Stimulated activated CD8-positive, alpha-beta memory T cell treated with anti-CD3 and anti-CD28 coated beads, Interleukin-2, amount 100 ng/mL, for 1 hour (primary cell): ENCODE measurements at places on chromosomes 1 and 21.

DNA sequence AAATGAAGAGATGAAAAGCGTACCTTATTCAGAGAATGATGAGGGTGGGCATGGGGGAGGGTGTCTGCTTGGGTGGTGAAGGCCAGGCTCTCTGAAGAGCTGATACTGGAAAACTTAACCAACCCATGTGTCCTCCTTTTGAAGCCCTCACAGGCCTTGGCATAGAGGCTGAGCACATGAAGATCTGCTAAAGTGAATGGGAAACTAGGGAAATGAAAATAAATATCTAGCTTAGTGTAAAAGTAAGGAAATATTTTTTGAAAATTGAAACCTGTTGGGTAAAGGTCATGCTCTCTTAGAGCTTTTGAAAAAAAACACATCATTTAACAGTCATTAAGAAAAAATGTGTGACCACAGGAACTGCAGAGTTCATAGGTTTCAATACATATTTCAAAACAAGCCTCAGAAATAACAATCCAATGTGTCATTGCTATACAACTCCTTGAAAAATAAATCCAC, 40.5 kb upstream of the RALGPS2 start:
- no peak for DNase-seq

DNA sequence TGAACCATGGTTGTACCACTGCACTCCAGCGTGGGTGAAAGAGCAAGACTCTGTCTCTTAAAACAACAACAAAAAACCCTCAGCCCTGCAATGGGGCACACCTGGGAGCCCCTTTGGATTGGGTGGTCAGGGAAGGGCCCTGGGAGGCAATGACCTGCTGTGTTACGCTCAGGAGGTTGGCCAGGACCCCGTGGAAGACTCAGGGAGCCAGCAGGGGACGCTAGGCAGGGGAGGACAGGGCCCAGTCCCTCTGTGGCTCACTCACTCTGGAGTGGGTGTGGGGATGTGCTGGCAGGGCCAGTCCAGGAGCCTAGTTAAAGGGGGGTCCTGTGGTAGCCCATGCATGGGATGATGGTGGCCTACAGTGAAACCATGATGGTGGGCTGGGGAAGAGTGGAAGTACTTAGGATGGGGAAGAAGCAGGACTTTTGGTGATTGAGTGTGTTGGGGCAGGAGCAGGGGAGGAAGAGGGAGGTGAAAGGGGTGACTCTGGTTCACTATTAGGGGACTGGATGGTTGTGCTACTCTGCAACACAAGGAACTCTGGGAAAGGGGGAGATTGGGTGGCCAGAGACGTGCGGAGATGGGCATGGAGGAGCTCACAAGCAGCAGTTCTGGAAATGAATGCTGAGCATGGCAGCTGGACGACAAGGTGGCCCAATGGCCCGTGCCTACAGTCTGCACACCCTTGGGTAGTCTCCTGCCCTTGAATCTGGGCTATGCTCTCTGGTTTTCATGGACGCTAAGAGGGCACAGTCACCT, 56.3 kb upstream of the FAM20B start:
- DNase-seq = no peak

- DNase-seq = no peak
These were observed 55.2 kb downstream of the PCNX2 start for GRCh38 chr1:233240371-233240770.

DNA sequence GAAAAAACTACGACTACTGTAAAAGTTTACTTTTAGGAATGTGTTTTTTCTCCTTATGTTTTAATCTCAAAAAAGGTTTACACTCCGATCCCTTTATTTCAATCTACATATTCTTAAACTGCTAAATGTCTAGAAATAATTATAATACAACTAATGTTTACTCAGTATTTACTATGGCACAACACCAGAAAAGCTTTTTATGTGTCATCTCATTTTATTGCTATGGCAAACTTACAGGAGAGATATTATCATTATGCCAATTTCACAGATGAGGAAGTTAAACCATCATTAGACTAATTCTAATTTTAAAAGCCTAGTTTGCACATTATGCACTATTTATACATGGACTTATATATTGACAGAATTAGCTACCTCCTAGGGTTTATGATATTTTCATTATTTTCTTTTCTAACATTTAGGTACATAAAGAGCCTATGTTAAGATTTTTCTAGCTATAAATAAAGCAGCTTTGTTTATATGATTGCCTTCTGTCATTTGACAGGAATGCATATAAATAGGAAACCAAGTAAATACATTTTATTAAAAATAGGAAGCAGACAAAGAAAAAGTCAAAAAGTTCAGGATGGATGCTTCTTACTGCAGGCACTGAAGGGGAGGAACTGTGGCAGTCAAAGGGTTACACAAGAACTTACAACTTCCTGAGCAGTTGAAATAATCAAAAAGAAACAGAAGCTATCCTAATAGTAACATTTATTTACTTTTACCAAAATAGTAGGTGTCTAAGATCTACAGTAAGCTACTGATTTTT, 442.4 kb downstream of the LTN1 start:
- no peak for DNase-seq

DNA sequence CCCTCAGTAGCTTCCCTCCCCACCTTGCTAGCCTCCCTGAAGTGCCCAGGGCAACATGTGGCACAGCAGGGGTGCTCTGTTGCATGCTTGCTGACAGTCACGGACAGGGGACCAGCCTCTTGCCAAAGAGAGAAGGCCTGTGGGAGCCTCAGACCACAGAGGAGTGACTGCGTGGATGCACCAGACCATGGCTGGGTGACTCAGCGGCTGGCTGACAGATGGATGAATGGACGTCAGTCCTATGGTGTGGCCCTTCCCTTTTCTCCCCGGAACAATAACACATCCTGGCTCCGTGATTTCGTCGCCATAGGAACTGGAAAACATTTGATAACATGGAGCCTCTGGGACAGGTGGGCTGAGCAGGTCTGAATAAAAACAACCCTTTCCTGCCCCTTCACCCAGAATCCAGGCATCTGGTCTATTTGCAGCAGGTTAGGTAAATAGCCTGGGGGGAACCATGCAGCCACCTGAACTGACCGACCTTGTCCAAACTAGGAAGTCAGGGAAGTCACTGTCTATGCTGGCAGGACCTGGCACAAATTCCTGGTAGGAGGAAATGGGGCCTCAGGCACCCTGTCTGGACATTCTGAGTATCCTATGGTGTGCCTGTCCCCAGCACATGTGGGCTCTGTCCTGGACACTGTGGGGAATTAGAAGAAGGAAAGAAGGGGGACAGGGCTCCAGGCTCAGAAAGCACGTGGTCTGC, 53.3 kb downstream of the NENF start:
- no peak for DNase-seq

DNA sequence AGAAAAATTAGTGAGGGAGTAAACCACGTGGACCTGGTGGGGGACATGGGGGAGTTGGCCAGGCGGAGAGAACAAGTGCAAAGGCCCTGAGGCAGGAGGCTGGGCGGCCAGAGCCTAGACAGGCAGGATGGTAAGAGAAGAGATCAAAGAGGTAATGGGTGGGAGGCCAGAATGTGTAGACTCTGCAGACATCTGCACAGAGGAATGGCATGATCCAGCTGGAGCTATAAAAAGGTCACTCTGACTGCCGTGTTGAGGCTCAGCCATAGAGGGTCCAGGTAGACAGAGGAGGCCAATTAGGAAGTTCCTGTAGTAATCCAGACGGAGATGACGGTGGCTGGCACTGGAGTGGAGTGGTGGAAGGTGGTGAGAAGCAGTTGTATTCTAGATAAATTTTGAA, 3.6 kb downstream of the H6PD start:
- DNase-seq = no peak

DNA sequence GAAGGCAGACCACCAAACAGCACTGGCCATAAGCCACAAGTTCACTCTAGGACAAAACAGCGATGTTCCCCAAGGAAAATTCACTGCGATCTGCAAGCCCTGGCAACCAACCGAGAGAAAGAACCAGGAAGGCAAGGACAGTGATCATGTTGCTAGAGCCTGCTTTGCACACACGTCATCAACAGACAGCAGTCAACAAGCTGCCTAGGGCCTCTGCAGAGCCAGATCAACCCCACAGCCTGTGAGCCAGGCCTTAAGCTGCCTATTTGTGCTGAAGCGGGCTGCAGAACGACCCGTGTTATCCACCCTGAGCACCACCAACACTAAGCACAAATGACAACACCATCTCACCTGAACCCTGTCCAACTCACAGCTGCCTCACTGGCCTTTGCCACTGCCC, 6.2 kb upstream of the YRDC start:
- no peak for DNase-seq

DNA sequence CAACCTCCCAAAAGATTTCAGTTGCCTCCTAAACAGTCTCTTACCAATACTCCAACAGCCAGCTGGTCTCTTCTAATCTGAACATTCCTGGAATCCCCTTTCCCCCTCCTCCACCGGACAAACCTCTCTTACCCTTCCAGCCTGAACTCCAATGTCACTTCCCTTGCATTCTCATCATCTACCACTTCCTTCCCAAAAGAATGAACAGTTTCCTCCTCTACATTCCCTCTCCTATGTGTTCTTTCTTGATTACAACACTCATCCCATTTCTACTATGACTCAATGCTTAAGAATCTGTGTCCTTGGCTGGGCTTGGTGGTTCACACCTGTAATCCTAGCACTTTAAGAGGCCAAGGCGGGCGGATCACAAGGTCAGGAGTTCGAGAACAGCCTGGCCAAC, 417.1 kb downstream of the SETD4 start:
- no peak for DNase-seq

GRCh38 chr1:119554183-119554582, 47.2 kb downstream of the HSD3B1 start:
- no peak for DNase-seq

- no peak for DNase-seq
These were observed at the start of gene SDC3 for GRCh38 chr1:30908696-30909364. Gene SDC3 (minus strand): TSS chr1:30908758. CDS start chr1:30908586, 172 bp downstream.

DNA sequence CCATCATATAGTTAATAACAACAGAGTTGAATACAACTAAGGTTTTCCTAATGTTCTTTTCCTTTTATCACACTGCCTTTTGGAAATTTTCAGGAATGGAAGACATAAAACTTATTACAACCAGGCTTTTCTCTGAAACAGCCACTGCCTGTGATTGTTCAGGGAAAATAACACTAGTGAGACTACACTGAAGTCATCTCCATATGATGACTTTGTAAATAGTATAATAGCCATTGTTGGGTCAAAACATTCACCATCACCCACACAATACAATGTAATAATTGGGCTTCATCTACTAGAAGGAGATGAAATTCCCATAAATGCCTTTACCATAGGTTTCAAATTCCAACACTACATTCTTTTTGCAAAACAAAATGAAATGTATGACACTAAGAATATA, 5.0 kb downstream of the TESK2 start:
- DNase-seq = no peak

- no peak for DNase-seq
These were observed 29.3 kb upstream of the SELENON start for GRCh38 chr1:25770541-25771220.

DNA sequence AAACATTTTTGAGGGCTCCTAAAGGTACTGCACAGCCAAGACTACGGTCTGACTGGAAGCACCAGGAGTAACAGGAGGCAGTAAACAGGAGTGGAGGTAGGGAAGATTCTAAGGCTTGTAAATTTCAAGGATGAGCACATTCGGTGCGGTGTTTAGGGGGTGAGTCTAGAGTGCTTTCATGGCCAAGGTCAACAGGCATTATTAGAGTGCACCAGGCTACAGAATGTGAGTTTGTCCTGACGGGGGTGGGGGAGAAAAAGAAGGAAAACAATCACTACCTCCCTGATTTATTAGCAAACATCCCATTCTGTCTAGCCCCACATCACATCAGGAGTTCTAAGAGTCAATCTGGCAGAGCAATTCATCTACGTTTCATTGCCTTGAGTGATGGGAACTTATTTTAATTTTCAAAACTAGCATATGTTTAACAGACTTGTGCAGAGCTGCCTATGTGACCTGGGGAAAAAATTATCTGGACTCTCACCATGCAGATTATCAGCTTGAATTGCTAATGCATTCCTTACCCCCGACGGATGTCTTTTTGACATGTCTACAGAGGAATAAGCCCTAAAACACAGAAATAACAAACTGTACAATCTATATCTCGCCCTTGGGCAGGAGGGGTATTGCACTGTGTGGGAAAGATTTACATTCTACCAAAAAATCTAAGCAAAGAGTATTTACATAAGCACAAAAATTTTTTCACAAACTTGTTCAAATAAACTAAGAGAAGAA, 45.0 kb downstream of the APP start:
- DNase-seq = no peak

- no peak for DNase-seq
These were observed 29.0 kb downstream of the MRPL39 start for GRCh38 chr21:25578056-25578961.

DNA sequence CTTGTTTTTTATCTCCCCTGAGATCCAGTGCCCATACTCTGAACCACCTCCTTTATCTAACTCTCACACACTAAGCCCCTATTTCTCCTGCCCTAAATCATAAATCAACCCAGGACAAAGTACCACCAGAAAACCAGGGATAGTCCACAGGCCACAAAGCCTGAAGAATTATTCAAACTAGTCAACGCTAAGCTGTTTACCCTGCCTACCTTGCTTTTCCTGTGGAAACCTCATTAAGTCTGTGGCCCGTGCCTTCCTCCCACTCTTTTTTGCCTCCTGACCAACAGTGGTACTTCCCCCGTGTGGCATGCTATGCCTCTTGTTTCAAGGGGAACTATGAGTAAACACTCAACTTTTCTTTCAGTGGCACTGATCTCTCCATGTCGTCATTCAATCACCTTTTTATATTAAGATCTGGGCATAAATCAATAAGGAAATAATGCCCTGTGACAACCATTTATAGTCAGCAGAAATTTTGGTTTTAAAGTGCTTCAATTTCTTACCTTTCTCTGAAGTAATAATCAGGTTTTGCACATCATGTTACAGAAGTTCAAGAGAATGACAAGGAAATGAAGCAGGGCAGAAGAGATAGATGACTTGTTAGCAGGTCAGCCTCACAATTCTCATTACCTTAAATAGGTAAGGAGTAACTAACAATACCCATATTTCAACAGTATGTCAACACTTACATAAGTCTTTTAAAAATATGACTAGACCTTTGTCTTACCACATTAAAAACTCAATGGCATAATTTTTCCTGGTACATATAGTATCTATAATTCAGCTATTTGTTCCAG, 32.1 kb downstream of the EYA3 start:
- DNase-seq = peak; percentile 18

GRCh38 chr1:150234309-150234565, 1.7 kb downstream of the ANP32E start:
- DNase-seq = no peak

DNA sequence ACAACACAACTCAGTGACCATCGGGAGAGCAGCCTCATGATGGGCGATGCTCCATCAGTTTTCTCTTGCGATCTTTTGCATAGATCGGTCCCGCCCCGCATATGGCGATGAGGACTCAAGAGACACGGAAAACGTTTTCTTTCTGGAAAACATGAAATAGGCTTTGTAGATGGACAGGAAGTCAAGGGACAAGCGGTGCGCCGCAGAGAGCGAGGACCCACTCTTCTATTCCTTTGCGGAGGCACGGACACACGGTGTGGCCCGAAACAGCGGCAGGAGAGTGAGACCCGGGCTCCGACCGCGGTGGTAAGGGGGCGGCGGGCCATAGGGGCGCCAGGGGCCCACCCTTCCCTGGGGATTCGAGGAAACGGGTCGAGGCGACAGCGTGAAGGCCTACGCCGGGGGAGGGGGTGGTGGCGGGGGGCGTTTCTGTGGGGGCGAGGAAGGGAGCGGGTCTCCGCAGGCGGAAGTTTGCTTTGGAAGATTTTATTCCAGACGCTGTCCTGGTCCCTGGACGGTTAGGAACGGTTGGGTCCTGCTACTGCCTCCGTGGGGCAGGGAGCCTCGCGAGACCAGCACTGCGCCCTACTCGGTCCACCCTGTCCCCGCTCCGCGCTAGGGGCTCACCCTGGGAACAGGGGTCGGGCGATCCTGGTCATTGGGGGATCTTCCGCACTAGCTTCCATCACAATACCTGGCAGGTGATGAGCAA, 796 bp upstream of the TDRKH start:
- no peak for DNase-seq
